ENCODE measurements at places on chromosomes 1 and 21.

DNA sequence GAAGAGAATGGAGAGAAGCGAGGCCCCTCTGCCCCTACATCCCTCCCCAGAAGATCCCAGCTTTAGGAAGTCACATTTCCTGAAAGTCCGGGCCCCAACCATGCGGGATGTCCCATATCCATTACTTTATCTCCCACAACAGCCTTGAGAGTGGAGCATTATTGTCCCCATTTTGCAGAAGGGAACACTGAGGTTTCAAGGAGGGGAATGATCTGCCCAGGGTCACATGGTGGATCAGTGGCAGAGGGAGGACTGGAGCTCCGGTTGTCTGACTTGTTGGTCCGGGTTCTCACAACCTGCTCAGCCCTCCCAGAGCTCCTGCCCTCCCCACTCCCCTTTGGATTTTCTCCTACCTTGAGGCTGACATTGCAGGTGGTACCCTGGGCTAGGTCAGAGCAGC, 2.2 kb upstream of the CRYBG2 start:
- no peak for DNase-seq

DNA sequence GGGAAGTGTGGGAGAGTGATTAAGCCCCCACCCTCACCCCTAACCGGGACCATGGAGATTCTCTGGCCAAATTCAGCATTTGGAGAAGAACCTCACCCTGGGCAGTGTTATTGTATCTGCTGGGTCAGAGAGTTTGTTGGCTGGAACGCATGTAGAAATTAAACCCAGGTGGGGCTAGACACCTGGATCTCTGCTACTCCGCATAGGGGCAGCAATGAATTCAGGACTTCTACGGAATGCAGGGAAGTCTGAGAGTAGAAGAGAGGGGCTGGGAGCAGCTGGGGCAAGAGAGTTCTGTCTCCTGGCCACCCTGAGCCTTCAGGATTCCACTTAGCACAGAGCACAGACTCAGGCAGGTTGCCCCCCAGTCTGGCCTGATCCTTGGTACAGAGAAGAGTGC, 3.6 kb upstream of the CRABP2 start:
- no peak for DNase-seq

DNA sequence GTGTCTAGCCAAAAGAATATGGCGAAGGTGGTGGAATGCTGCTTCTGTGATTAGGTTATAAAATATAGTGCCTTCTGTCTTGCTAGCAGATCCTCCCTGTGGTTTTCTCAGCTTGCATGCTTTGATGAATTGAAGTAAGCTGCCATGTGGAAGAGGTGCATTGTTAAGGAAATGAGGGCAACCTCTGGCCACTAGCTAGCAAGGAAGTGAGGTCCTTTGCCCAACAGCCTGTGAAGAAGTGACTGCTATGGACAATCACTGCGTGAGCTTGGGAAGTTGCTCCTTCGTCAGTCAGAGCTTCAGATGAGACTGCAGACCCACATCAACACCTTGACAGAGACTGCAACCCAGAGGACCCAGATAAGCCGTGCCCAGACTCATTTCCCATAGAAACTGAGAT, 109.4 kb downstream of the GIPC2 start:
- no peak for DNase-seq

GRCh38 chr1:155206891-155207805, 549 bp downstream of the THBS3 start:
- peak; percentile 88 for DNase-seq

GRCh38 chr21:28729887-28730286, 262.8 kb downstream of the LTN1 start:
- DNase-seq, result no peak

DNA sequence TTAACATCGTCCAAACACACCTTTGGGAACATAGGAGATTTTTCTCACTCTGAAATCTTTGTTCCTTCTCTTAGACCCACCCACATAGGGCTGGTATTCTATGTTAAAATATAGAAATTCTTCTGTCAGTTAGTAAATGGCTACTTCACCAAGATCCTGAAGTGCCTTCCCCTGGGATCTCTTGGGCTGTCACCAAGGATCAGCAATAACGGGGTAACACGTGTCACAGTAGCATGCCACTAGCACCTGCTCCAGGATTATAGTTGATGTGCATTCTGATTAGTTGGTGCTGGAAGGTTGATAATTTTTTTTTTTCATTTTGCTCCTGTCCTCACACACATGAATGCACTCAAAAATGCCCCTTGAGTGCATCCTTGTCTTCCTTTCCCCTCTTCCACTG, 298.7 kb downstream of the NTNG1 start:
- DNase-seq, result no peak

- DNase-seq, result no peak
Measured at GRCh38 chr1:202235003-202235660, 41.5 kb downstream of the LGR6 start.

GRCh38 chr1:154716011-154716410, 108.0 kb upstream of the ADAR start:
- no peak for DNase-seq

DNA sequence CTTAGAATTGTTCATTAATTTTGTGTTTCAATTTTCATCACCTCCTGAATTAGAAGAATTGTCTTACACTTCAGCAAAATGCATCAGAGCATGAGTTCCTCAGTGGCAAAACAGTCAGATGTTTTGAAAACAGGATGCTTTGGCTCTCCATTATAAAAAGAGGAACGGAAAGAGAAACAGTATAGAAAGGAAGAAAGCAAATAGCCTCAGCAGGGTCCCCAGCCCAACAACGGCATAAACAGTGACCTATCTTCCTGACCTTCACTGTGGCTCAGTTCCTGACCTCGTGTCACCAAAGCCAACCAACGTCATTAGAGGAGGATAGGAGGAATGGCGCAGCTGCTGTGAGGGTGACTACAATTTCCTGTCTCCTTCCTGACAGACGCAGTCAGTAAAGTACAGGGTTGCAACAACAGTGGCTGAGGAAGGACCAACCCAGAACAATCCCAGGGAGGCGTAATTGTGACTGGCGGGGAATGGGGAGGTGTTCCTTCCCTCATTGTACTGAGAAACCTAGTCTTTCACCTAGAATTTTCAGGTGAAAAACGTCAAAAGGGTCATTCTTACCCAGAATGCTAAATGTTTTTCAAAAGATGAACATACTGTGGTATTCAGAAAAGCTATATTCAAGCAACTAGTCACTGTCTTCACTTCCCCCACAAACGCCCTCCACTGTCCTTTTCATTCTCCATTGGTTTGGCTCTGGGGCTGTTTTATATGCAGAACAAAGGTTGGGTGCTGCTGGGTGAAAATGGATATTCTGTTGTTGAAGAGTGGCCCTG, 197.9 kb upstream of the SGIP1 start:
- DNase-seq, result peak; percentile 58

GRCh38 chr21:45607021-45607908, 36.3 kb upstream of the PCBP3 start:
- peak; percentile 31 for DNase-seq

DNA sequence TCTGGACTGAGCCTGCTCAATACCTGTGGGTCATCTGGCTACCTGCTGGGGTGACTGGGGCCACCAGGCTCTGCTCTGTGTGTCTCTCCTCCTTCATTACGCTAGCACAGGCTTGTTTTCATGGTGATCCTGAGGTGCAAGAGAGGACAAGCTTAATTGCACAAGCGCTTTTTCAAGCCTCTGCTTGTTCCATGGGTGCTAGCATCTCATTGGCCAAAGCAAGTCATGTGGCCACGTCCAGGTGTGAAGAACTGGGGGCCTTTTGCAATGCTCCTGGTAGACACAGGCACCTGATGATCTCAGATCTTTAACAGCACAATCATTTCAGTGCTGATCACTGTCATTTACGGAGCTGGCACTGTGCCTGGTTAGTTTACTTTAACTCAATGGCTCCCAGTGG, 114.6 kb downstream of the KAZN start:
- no peak for DNase-seq

DNA sequence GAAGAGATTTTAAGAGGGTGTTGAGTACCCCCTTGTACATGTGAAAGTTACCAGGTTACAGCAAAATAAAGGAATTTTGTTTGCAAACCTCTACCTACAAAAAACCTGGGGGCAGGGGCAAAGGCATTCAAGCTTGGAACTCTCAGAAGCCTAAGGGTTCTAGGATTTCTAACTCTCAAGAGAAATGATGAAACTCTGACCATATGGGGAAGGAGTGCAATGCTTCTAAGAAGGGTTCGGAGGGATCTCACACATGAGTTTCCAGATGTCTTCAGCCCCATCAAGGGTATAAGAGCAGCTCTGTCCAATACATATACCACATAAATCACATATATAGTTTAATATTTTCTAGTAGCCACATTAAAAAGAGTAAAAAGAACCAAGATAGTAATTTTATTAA, 7.3 kb upstream of the FCGR2A start:
- no peak for DNase-seq

DNA sequence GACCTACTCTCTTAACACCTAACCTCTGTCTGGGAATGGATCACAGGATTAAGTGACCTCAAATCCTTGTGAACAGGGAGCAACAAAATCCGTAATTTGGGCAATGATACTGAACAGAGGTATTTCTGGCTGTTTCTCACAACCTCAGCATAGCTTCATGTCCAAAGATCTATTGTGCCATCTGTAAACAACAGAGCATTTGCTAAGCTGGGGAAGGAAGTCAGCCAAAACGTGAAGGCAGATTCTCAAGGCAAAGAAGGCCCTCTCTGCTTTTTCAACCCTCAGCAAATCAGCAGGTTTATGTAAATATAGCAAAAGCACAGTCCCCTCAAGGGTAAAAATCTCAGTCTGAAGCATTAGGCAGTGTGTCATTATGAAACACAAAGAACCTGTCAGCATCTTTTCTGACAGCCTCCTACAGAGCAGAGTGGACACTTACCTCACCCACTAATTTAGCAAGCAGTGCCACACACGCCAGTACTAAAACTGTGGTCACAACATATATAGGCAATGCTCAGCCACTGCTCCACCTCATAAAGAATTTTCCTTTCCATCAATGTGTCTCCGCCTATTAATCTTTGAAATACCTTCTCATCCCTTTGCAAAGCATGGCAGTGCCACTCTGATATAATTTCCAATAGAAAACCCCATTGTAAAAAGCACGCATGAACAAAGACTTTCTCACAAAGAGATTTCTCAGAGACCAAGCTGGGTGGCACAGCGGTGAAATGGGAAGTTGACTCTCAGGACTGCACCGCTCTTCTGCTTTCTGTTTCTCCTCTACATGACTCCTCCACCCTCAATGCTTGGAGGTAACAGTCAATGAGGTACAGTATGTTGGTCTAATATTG, 188.0 kb downstream of the RERE start:
- no peak for DNase-seq

DNA sequence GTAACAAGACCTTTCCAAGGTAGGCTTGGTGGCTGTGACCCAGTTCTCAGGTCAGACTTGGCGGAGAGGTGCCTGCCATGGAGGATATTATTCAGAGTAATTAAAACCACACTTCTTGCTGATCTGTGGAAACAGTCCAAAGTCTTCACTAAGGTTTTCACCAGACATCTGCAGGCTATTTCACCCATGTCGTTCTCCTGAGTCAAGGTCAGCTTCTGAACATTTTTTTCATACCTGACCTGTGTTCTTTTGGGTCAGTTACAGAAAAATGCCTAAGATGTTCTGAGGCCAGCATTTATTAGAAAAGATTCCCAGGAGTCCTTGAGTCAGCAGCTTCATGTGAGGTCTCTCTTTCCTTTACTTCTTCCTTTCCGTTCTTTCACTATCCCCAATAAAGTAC, 54.9 kb downstream of the RGL1 start:
- DNase-seq, result no peak

DNA sequence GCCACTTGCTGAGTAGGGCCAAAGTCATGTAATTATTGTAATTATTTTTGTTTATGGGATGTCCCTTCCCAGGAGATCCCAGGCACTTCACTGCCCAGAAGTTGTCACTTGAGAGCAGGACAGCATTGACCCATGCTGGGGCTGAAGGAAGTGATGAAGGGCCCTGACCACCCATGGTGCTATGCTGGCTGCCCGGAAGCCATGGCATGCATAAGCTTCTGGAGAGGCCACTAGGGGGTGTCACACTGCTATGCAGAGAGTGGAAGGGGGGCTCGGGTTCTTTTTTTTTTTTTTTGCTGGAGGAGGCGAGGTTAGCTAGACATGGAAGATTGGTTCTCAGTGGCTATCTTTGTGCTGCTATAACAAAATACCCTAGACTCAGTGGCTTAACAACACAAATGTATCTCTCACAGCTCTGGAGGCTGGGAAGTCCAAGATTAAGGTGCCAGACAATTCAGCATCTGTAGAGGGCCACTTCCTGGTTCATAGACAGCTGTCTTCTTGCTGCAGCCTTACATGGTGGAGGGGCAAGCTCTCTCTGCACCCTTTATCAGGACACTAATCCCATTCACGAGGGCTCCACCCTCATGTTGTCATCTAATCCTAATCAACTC, 84.9 kb downstream of the CNIH3 start:
- no peak for DNase-seq

GRCh38 chr1:211296396-211296795, 30.2 kb upstream of the TRAF5 start:
- DNase-seq, result no peak

- DNase-seq, result peak; percentile 66
Measured at GRCh38 chr1:47179017-47179987, 10.5 kb downstream of the PDZK1IP1 start.

GRCh38 chr1:152061952-152062351, 25.1 kb upstream of the S100A11 start:
- DNase-seq, result no peak

- DNase-seq, result no peak
Measured at GRCh38 chr21:27532076-27532475, 565.2 kb upstream of the ADAMTS5 start.

DNA sequence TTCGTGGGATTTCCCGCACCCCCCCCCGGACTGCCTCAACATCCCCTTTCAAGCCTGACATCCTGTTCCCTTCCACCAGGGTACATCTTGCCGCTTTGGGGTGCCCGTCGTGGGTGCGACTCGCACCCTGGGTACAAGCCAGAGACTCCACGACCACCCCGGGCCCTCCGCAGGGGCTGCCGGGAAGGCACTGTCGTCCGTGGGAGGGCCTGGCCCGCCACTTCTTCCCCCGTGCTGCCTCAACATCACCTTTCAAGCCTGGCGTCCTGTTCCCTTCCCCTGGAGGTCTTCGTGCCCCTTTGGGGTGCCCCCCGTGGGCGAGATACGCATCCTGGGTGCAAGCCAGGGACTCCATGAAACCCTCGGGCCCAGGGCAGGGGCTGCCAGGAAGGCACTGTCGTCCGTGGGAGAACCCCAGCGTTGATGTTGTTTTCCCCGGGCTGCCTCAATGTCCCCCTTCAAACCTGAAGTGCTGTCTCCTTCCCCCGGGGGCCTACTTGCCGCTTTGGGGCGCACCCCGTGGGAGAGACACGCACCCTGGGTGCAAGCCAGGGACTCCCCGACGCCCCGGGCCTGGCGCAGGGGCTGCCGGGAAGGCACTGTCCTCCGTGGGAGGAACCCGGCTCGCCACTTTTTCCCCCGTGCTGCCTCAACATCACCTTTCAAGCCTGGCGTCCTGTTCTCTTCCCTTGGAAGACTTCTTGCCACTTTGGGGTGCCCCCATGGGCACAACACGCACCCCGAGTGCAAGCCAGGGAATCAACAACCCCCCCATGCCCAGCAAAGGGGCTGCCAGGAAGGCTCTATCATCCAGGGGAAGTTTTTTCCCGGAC, 138.6 kb downstream of the LIPI start:
- DNase-seq, result no peak

GRCh38 chr1:50985094-50985493, 15.0 kb downstream of the CDKN2C start:
- DNase-seq, result no peak

- DNase-seq, result no peak
Measured at GRCh38 chr1:229432905-229433304, 989 bp downstream of the ACTA1 start.

- peak; percentile 38 for DNase-seq
Measured at GRCh38 chr1:207644852-207645634, at the start of gene CR1L. Gene CR1L, plus strand, starts transcription at chr1:207645133. Its CDS starts 101 bp downstream, at chr1:207645234.

GRCh38 chr1:20216574-20216973, 30.3 kb upstream of the PLA2G2C start:
- no peak for DNase-seq

Measured in stimulated activated CD4-positive, alpha-beta T cell treated with anti-CD3 and anti-CD28 coated beads, Interleukin-15, amount 100 ng/mL, for 1 hour (primary cell).